ENCODE measurements at places on chromosomes 5 and 9. TPM values are rescaled to one million over a fixed set of nuclear protein-coding genes. Genes with fewer than 3 reads are reported as not detected.

KLF4 gene
- 4.9 TPM for total RNA-seq

SNCAIP gene
- 1.0 TPM for total RNA-seq

CD274 gene
- total RNA-seq: 0.67 TPM

GRCh38 chr5:37071901-37072581 lies 177.1 kb downstream of the CPLANE1 start:
- DNase-seq: no peak

GRCh38 chr9:132539096-132539495 lies 43.3 kb upstream of the BARHL1 start:
- DNase-seq: no peak

DNA sequence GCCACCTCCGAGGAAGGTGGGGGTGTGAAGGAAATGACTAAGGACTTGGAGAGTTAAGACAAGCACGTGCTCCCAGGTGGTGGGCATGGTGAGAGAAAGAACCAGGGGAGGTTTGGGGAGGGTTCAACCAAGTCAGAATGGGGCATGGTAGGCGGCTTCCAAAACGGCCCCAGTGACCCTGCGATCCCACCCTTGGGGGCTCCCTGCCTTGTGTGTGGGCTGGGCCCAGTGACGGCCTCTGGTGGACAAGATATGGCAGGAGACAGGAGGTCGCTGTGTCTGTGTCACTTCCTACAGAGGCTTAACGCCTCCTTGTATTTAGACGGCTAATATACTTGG lies 51.3 kb upstream of the IRX4 start:
- DNase-seq: no peak
